ENCODE measurements at places on chromosomes 5 and 9. TPM values are rescaled to one million over a fixed set of nuclear protein-coding genes. Genes with fewer than 3 reads are reported as not detected.

- no peak for DNase-seq
Observed at GRCh38 chr9:116166713-116167112, 13.1 kb downstream of the PAPPA start.

The KIF2A gene
- 59.3 TPM for total RNA-seq

DNA sequence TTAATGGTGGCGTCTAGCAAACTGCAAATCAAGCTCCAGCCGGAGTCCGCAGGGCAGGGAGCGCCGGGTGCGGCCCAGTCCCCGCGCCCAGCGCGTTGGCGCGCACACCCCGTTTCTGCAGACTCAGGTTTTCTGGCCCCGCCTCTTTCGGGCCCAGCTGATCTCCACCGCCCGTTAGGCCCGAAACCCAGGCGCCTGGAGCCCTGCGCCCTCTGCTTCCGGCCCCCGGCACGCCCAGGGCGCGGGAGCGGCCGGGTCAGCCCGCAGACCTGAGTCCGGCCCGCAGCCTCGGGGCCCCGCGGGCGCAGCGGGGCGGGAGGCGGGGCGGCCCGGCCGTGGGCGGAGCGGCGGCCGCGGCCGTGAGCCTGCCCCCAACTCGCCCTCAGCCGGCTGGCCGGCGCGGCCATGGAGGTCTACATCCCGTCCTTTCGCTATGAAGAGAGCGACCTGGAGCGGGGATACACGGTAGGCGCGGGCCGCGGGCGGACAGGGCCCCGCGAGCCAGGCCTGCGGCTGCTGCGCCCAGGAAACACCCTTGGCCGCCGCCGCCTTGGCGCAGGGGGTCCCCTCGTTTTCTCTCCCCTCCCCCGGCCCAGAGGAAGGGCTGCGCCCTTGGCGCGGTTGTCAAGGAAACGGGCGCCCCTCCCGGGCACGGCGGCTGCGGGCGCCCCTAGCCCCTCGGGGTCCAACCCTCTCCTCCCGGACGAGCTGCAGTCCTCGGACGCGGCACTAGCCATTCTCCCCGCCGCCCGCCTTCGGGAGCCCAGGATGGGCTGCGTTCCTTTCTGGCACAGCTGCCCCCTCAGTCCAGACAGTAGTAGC, at the start of gene SNX24:
Gene SNX24 (plus strand): TSS at position 385 of the 822 bp plus-strand sequence. CDS start 21 bp downstream, at position 406.
- DNase-seq: peak; percentile 71

GRCh38 chr5:159825551-159826051, 90.7 kb upstream of the ADRA1B start:
- peak; percentile 46 for DNase-seq
